ENCODE measurements at places on chromosomes 4 and X. TPM values are rescaled to one million over a fixed set of nuclear protein-coding genes. Genes with fewer than 3 reads are reported as not detected.
A peak's percentile ranks its signal among the peaks of the same experiment; 100 is the strongest.

The CT55 gene
- polyA plus RNA-seq = not detected

The ITIH6 gene
- 0.01 TPM for polyA plus RNA-seq

The COQ2 gene
- polyA plus RNA-seq = 18.1 TPM

The ADD1 gene
- 365 TPM for polyA plus RNA-seq

The CT45A2 gene
- polyA plus RNA-seq = not detected

The NAA11 gene
- polyA plus RNA-seq = not detected

The RXFP1 gene
- 0.73 TPM for polyA plus RNA-seq

The UGT2B10 gene
- not detected for polyA plus RNA-seq

DNA sequence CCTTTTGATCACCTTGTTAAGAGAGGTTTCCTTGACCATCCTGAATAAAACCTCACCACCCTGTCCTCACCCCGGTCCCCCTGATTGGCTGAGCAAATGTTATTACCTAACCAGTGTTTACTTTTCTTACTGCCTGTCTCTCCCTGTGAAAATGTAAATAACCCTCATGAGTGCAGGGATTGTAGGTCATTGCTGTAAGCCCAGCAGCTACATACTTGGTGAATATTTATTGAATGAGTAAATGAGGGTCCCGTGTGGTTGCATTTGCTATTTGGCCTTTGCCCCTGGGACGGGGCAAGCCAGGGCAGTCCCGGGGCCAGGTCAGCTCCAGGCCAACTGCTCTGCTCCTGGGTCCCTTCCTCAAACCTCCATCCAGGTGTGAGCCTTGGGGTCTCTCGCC, 55.5 kb upstream of the CLCN4 start:
- no peak overlapping the region for H3K4me3 ChIP-seq
- H3K27ac ChIP-seq = no peak overlapping the region
- peaks cover 5% of the 10 kb centered on the region for H3K4me1 ChIP-seq
- DNase-seq = no peak
- H3K36me3 ChIP-seq = no peaks in the 10 kb centered on the region
- no peaks in the 10 kb centered on the region for H3K27me3 ChIP-seq

DNA sequence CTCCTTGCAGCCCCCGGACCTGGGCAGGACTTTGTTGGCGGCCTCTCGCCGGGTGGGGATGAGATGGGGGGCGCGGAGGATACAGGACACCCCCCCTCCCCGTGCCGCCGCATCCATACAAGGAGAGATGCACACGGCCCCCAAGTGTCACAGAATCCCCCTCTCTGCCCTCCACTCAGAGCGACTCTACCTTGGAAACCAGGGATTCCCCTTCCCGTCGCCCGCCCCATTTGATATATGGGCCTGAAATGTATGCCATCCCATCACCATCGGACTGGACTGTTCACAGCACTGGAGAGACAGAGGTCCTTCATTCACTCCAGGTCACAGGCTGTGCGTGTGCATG, 426 bp downstream of the PORCN start:
- H3K27me3 ChIP-seq = no peaks in the 10 kb centered on the region
- peak overlapping the region; percentile 75 for H3K4me3 ChIP-seq
- no peaks in the 10 kb centered on the region for H3K36me3 ChIP-seq
- DNase-seq = no peak

- H3K4me1 ChIP-seq = no peaks in the 10 kb centered on the region
- no peaks in the 10 kb centered on the region for H3K36me3 ChIP-seq
- H3K4me3 ChIP-seq = no peak overlapping the region
- DNase-seq = no peak
- no peak overlapping the region for H3K27ac ChIP-seq
Observed at GRCh38 chrX:118182025-118182424, 65.4 kb upstream of the KLHL13 start.

GRCh38 chr4:77619408-77619807, 13.8 kb downstream of the CXCL13 start:
- no peaks in the 10 kb centered on the region for H3K4me1 ChIP-seq
- no peaks in the 10 kb centered on the region for H3K27me3 ChIP-seq
- H3K4me3 ChIP-seq = no peak overlapping the region
- H3K36me3 ChIP-seq = no peaks in the 10 kb centered on the region

- no peak overlapping the region for H3K4me3 ChIP-seq
- no peaks in the 10 kb centered on the region for H3K4me1 ChIP-seq
- DNase-seq = no peak
- no peaks in the 10 kb centered on the region for H3K27me3 ChIP-seq
- no peaks in the 10 kb centered on the region for H3K36me3 ChIP-seq
Observed at GRCh38 chr4:103786014-103786413, 66.2 kb upstream of the TACR3 start.

DNA sequence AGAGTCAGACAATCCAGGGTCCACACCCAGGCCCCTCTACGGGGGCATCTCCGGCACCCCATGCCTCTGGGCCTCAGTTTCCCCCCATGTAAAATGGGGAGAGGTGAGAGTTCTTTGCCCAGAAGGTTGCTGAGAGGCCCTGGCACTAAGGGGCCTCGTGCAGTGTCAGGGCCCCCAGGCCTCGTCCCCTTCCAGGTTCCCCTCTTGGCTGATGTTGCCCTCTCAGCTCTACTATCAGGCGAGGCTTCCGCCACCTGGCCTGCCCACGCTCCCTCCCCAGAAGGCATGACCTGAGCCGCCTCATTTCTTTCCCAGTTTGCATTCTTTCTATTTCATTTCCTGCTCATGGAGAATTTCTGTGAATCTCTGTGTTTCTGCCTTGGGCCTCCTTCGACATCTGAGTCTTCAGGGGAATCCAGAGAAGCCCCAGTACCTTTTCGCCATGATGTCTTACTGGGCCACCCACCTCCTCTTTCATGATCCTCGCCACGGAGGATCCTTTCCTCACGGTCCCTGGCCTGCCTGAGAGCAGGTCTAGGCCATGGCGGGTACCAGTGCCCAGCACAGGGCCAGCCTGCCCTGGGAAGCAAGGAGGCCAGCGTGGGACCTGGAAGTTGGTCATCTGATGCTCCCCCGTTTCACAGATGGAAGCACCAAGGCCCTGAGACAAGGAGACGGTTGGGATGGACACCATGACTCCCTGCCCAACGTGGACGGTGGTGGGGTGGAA, 21.9 kb upstream of the MRFAP1 start:
- H3K4me3 ChIP-seq = no peak overlapping the region
- no peaks in the 10 kb centered on the region for H3K27me3 ChIP-seq
- H3K36me3 ChIP-seq = no peaks in the 10 kb centered on the region
- no peak overlapping the region for H3K27ac ChIP-seq
- no peaks in the 10 kb centered on the region for H3K4me1 ChIP-seq
- no peak for DNase-seq

DNA sequence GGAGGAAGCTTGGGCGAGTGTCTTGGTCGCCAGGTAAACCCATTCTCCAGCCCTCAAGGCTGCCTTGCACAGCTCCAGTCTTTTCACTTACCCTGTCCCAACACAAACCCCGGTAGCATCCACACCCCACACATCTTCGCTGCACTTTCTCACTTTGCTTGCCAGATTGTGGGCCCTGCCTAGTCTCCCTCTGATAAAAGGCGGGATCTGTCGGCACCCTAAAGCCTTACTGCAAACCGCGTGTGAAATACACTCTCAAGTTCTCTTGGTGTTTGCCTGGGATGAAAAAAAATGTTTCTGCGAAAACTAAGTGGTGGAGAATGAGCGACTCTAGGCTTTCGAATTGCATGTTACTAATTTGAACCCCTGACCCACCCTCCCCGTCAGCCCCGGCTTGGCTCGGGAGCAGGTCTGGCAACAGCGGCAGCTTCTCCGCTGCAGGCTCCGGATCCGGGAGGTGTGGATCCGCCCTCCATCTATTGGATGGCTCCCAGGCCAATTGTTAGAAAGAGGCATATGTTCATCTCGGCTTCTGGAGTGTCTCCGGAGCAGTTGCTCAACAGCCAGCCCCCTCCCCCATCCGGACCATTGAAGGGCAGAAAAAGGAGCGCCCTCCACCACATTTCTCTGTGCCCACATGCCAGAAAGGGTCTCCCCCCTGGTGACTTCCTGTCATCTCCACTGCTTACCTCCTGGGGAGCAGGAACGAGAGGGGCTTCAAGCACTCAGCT, 3.0 kb upstream of the CITED1 start:
- no peaks in the 10 kb centered on the region for H3K36me3 ChIP-seq
- no peak overlapping the region for H3K27ac ChIP-seq
- H3K4me1 ChIP-seq = peaks cover 3% of the 10 kb centered on the region

DNA sequence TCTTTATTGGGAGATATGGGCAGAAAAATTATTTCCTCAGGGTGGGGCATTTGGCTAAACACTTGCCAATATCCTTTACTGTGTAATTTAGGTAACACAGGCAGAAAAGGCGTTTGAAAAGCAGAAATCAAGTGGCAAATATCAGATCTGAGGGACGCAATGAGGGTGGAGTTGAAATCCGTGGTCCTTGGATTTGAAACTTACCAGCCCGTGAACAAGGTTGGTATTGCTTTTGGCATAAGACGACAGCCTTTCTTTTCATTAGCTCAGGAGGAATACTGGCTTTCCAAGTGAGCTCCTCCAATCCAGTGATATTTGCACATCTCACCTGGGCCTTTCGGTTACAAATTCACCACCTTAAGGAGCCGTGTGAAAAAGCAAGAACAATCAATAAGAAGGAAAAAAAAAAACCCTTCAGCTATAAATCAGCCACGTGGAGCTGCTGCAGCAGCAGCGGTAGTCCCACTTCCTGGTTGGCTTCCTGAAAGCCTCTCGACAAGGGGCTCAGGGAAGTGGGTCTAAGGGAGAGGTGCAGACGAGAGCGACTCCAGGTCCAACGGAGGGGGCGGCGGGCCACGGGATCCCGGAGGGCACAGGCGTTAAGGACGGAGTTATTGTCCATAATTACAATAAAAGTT, 734 bp upstream of the GALNT7 start:
- H3K27me3 ChIP-seq = no peaks in the 10 kb centered on the region
- H3K27ac ChIP-seq = peak overlapping the region; percentile 96
- H3K4me1 ChIP-seq = peaks cover 2% of the 10 kb centered on the region
- H3K36me3 ChIP-seq = no peaks in the 10 kb centered on the region
- H3K4me3 ChIP-seq = peak overlapping the region; percentile 73

- no peaks in the 10 kb centered on the region for H3K27me3 ChIP-seq
- no peaks in the 10 kb centered on the region for H3K4me1 ChIP-seq
- H3K36me3 ChIP-seq = no peaks in the 10 kb centered on the region
- H3K4me3 ChIP-seq = no peak overlapping the region
Observed at GRCh38 chrX:148135738-148136137, 154.6 kb downstream of the FMR1NB start.

DNA sequence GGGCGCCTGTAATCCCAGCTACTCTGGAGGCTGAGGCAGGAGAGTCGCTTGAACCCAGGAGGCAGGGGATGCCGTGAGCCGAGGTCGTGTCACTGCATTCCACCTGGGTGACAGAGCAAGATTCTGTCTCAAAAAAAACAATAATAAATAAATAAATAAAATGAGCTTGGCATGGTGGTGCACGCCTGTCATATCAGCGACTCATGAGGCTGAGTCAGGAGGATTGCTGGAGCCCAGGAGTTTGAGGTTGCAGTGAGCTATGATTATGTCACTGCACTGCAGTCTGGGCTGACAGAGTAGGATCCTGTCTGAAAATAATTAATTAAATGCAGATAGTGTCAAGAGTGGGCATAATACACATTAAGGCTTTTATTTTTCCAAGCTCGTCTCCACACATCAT, 77.5 kb downstream of the DHRSX start:
- peaks cover 1% of the 10 kb centered on the region for H3K4me1 ChIP-seq
- no peak overlapping the region for H3K4me3 ChIP-seq
- DNase-seq = no peak
- H3K27me3 ChIP-seq = no peaks in the 10 kb centered on the region

- H3K4me3 ChIP-seq = no peak overlapping the region
- no peak for DNase-seq
- peaks cover 5% of the 10 kb centered on the region for H3K4me1 ChIP-seq
- H3K27ac ChIP-seq = no peak overlapping the region
- H3K27me3 ChIP-seq = no peaks in the 10 kb centered on the region
Observed at GRCh38 chrX:13489454-13489853, 79.9 kb upstream of the EGFL6 start.

DNA sequence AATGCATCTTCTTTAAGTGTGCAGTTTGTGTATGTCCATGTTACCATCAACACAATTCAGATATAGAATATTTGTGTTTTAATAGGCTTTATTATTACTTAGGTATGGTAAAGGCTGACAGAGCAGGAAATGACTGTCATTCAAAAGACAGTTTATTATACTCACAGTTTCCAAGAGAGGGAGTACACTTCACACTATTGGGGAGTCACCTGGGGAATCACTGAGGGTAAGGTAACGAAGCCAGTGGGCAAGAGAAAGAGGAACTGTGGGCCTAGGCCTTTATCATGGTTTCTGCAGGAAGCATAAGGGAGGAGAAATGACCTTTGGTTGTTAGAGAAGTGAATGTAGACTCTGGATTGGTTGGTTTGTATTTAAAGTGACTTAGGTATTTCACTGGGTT, 235.1 kb upstream of the HCCS start:
- no peak overlapping the region for H3K4me3 ChIP-seq
- H3K36me3 ChIP-seq = no peaks in the 10 kb centered on the region
- no peaks in the 10 kb centered on the region for H3K27me3 ChIP-seq
- no peak overlapping the region for H3K27ac ChIP-seq

GRCh38 chr4:75599647-75600046, 30.7 kb downstream of the CDKL2 start:
- no peaks in the 10 kb centered on the region for H3K36me3 ChIP-seq
- no peak for DNase-seq
- H3K27ac ChIP-seq = no peak overlapping the region
- no peaks in the 10 kb centered on the region for H3K27me3 ChIP-seq
- no peak overlapping the region for H3K4me3 ChIP-seq

DNA sequence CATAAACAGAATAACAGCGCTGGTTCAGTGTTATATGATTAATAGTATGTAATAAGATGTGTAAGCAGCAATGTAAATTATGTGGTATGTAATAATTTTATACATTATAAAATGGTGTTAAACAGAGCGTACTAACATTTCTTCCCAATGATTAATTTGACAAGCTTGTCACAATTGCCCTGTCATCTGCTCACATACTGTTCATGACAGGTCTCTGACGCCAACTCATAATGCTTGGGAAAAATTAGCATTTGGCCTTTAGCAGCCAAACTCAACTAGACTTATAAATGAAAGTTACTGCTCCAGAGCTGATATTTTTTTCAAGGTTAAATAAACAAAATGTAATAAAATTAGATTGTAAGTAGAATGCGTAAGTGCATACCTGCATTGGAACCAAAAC, 246.8 kb downstream of the TRAM1L1 start:
- DNase-seq = no peak
- no peak overlapping the region for H3K4me3 ChIP-seq
- no peaks in the 10 kb centered on the region for H3K4me1 ChIP-seq
- H3K27ac ChIP-seq = no peak overlapping the region

DNA sequence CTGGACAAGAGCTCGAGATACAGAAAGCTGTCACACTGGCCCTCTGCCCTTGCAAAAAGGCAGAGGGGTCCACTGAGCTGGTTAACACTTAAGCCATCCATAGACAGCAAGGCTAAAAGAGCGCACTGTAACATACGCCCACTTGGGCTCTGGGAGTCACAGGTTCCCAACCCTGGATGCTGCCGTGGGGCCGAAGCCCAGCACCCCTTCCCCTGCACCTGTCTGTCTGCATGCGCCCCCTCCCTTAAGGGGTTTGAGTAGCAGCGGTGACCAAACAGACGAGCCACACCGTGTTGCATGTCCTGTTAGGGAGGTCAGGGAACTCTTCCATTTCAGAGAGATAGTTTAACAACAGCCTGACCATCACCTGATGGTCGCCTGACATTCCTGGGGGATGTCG, 138.4 kb upstream of the GALNTL6 start:
- no peak overlapping the region for H3K27ac ChIP-seq
- no peaks in the 10 kb centered on the region for H3K27me3 ChIP-seq
- H3K4me3 ChIP-seq = no peak overlapping the region
- H3K36me3 ChIP-seq = no peaks in the 10 kb centered on the region
- no peaks in the 10 kb centered on the region for H3K4me1 ChIP-seq

Data from ovary (tissue), 10 donors.